ENCODE measurements at places on chromosomes 3 and 15.

GRCh38 chr3:17398959-17399551 lies 343.4 kb downstream of the TBC1D5 start:
- no peak for DNase-seq

- DNase-seq, result no peak
These were observed 421.4 kb downstream of the MECOM start for GRCh38 chr3:169241991-169242707.

DNA sequence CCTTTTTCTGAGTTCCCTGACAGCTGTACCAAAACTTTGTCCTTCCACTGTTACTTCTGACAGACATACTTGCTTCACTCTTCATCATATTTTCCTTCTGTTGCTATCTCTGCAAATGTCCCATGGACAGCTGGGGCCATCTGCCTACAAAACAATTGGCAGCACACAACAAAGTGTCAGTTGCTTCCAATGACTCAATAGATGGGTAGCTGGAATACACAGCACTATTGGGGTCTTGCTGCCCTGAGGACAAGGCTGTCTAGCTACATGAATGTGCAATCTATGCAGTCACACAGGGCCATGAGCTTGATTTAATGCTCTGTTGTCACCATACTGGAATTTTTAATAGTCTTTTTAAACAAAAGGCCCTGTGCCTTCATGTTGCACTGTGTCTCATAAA lies 192.8 kb downstream of the DTWD1 start:
- DNase-seq, result no peak

DNA sequence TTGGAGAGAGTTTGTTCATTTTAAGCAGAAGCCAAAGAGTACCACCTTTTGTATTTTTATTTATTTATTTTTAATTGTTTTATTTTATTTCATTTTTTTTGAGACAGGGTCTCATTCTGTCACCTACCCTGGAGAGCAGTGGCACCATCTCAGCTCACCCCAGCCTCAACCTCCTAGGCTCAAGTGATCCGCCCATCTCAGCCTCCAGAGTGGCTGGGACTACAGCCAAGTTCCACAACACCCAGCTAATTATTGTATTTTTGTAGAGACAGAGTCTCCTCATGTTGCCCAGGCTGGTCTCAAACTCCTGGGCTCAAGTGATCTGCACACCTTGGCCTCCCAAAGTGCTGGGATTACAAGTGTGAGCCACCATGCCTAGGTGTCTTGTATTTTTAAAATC lies 9.6 kb downstream of the CCR8 start:
- DNase-seq, result no peak

DNA sequence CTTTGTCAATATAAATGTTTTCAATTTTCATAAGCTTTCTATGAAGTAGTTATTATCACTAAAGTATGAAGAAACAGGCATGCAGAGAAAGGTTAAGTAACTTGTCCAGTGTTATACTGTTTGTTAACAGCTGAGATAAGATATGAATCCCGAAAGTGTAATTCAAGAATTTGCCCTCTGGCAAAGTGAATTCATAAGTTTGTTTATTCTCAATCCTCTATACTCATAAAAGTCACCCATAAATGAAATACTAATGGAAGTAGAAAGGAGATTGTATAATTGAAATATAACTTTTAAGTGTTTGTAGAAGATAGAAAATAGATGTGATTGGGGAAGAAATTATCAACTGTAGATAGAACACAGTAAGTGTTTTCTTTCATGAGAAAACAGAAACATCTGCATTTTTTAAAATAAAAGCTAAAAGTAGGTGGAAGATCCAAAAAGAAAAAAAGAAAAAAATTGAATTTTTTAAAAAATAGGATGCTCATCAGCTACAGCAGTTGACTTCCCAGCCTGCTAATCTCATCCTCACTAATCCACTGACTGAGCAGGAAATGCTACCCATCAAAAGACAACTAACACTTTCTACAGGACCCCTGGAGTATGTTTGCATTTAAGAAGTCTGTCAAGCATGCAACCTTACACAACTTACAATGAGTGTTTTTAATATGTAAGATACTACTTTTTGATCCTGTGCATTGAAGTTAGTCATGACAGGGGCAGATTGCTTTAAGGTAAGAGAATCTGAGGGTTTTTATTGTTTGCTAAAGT lies 878.1 kb downstream of the SI start:
- DNase-seq, result no peak

DNA sequence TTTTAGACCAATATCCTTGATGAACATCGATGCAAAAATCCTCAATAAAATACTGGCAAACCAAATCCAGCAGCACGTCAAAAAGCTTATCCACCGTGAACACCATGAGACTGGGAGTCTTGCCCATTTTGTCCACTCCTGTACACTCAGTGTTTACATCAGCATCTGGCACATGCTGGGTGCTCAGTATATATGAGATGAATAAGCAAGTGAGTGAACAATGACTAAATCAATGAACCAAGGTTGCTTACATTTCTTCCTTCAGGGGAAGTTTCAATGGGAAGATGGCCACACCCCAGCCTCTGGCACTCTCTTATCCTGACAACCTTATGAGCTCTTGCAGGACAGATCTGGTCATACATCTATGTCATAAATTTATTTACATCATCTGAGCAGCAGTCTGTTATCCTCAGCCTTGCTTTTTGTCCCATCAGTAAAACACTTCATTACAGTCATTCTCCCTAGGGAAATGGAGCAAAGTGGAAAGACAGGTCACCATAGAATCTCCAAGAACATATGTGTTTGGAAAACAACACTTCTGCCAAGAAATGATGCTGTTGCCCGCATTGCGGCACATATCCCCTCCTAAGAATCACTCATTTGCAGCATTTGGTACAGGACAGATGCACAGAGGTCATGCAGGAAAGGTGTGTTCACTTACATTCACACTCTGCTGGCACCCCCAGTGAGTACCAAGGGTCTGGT lies 171.8 kb upstream of the EIF1B start:
- DNase-seq, result no peak

- DNase-seq, result no peak
These were observed at the start of gene LAMB2 for GRCh38 chr3:49132437-49133225. LAMB2 (minus strand) TSS chr3:49133050; CDS start chr3:49132867, 183 bp downstream.

GRCh38 chr15:60390871-60391501 lies 6.8 kb downstream of the ANXA2 start:
- no peak for DNase-seq

DNA sequence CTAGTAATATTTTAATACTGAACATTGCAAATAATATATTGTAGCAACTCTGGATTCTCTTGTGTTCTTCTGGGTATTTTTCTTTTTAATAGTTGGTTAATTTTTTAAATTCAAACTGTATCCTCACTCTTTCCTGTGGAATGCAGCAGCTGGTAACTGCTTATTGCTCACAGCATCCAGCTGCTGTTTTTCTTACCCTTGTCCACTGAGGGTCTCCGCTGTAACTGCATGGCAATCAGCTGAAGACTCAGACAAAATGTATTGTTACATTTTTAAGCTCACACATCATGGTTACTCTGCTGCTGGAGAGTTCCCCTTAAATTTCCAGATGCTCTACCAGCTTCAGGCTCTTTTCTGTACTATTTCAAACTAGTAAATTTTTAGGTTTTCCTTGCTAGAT lies 227.6 kb downstream of the MBNL1 start:
- DNase-seq, result no peak

DNA sequence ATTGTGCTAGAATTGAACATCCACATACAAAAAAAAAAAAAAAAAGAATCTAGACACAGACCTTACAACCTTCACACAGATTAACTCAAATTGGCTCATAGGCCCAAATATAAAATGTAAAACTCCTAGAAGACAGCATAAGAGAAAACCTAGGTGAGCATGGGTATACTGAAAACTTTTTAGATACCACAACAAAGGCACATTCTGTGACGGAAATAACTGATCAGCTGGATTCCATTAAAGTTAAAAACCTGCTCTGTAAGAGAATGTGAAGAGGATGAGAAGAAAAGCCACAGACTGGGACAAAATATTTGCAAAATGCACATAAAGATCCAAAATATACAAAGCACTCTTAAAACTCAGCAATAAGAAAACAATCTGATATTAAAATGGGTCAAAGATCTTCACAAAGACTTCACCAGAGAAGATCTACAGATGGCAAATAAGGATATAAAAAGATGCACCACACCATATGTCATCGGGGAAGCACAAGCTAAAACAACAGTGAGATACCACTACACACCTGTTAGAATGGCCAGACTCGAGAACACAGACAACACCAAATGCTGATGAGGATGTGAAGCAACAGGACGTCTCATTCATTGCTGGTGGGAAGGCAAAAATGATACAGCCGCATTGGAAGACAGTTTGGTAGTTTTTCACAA lies 167.9 kb downstream of the PDE8A start:
- DNase-seq, result no peak

DNA sequence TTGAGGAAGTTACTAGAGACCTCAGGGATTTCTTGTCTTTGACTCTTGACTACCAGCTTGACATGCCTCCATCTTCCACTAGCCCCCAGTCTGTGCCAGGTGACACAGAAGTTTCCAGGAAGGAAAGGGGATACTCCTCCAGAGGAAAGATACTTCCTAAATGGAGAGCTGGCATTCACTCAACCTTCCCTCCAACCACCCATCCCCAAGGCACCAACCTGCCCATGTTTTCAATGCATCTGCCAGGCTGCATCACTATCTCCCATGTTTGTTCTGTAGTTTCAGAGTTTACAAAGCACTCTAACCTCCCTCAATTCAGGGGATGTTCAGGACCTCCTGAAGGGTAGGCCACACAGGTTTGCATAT lies 198.4 kb upstream of the LPP start:
- DNase-seq, result no peak

- no peak for DNase-seq
These were observed 3.7 kb upstream of the TMED3 start for GRCh38 chr15:79307251-79307650.

DNA sequence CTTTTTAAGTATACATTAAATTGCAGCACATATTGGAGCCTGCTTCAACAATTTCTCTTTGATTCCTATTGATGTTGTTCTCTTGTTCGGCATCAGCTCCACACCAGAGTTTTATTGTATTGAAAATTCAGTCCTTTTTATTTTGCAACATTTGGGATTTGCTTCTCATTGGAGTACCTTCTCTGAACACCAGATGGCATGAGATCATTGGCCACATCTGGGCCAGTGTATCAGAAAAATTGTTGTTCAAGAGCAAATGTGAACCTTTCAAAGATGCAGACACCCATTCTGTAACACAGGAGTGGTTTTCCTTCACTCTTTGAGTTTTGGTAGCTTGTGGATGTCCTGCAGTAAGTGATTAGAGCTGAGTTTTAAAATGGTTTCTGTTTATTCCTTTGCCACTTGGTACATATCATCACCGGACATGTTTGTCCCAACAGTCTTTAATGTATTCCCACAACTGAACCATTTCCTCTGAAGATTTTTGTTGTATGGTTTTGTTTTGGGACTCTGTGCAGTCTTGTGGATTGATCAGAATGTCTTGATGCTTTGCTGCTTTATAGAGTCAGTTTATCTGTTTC lies 96.1 kb downstream of the MCTP2 start:
- no peak for DNase-seq

GRCh38 chr15:70758790-70759462 lies 4.4 kb downstream of the UACA start:
- DNase-seq, result no peak

DNA sequence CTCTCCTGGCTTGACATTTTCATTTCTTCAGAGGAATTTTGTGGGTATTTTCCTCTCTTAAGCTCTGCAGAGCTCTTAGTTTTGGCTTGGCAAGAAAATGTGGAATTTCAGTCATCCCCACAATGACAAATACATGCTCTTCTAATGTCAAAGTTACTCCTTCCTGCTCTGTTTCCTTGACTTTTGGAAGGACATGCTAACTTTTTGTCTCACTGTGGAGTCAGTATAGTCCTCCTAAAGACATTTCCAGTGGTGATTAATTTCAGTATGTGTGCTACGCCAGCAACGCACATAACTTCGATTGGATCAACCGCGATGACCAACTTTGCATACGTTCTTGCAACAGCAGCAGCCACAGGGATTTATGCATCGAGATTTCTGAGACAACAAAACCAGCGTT lies 13.3 kb downstream of the EBLN2 start:
- DNase-seq, result no peak

- no peak for DNase-seq
These were observed 878 bp upstream of the RAD51 start for GRCh38 chr15:40693904-40694687.

GRCh38 chr3:58018892-58019742 lies 10.9 kb downstream of the FLNB start:
- DNase-seq, result no peak

Data from central memory CD4-positive, alpha-beta T cell (primary cell).